Ascending aorta (tissue), 2 donors: ENCODE measurements at places on chromosomes 12 and 14.

GRCh38 chr14:25488961-25489360 is 439.0 kb upstream of the STXBP6 start:
- DNase-seq = no peak

DNA sequence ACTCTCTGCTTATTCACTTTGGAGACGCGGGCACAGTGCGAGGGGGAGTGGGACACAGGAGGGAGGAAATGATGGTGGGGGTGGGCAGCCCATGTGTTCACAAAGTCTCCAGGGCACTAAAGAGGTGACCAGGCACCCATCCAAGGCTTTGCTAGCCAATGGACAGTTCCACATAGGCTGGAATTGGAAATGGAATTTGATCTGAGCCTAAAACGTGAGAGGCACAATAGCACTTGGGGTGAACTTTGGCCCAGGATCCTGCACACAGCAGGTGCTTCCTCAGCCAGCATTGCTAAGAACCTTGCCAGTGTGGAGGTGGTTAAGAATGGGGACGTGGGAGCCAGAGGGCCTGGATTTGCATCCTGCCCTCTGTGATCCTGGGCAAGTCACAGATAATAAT is 193.8 kb downstream of the CHST11 start:
- DNase-seq = no peak

GRCh38 chr14:90400904-90401561 is 4.2 kb downstream of the CALM1 start:
- no peak for DNase-seq

GRCh38 chr12:57744194-57744776 is 554 bp upstream of the TSPAN31 start:
- DNase-seq = peak; percentile 42

DNA sequence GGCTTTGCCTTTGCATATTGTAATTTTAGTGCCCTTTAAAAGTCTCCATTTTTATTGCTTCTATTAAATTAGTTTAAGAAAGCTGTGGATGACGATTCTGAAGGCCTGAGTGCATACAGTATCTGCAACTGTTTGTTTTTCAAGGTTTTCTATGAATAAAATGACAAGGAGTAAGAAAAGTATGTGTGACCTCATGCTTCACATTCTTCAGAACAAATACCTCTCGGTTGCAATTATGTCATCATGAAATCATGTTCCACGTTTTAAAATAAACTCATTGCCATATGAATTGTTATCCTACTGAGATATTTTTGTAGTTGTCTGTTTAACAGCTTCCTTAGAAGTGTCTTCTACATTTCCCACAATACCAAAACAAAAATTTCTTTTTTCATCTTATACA is 374.6 kb downstream of the MDGA2 start:
- no peak for DNase-seq

- no peak for DNase-seq
These were observed 2.3 kb downstream of the MEG3 start for GRCh38 chr14:100828031-100828769.

DNA sequence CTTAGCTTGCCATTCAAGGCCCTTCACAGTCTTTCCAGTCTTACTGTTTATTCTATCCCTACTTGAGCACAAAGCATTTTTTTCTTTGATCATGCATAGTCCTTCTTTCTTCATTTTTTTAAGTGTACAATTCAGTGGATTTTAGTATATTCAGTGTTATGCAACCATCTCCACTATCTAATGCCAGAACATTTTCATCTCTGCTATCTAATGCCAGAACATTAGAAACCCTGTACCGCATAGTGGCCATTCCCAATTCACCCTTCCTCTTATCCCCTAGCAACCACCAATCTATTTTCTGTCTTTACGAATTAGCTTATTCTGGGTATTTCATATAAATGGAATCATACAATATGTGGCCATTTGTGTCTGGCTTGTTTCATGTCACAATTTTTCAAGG is 13.4 kb downstream of the LPCAT3 start:
- DNase-seq = no peak

- DNase-seq = no peak
These were observed 645.1 kb downstream of the SLC16A7 start for GRCh38 chr12:60240891-60241290.

DNA sequence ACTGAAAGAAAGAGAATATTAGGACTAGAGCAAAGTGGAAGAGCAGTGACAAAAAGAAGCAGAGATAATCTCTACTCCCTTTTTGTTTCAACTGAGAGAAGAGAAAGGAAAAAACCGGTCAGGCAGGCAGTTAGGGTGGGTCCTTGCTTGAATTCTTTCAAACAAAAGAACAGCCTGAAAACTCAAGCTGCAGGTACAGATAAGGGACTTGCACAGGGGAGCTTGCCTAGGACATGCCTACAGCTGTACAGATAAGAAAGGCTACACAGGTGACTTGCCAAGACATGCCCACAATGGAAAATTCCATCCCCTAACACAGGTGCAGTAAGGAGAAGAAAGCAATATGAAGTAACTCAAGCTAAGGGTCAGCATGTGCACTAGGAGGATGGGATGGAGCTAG is 532.2 kb upstream of the MIS18BP1 start:
- no peak for DNase-seq

DNA sequence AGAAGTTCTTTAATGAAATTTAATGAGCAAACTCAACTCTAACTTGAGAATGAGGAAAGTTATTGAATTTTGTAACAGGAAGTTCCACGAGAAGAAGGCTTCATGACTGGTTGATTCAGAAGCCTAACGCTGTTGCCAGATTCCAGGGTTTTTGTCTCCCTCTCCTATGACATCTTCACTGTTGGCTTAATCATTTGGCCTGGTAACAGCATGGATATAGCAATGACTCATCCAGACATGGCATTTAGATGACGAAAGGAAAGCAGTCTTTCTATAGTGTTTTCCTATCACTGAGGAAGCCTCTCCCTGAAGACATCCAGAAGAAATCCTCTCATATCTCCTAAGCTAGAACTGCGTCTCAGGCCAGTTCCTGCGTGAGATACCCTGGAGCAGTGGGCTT is 9.4 kb upstream of the KCNA1 start:
- DNase-seq = no peak

GRCh38 chr14:54446161-54446693 is 5.1 kb upstream of the CNIH1 start:
- DNase-seq = no peak

GRCh38 chr12:93408813-93409212 is 31.1 kb downstream of the NUDT4 start:
- no peak for DNase-seq

DNA sequence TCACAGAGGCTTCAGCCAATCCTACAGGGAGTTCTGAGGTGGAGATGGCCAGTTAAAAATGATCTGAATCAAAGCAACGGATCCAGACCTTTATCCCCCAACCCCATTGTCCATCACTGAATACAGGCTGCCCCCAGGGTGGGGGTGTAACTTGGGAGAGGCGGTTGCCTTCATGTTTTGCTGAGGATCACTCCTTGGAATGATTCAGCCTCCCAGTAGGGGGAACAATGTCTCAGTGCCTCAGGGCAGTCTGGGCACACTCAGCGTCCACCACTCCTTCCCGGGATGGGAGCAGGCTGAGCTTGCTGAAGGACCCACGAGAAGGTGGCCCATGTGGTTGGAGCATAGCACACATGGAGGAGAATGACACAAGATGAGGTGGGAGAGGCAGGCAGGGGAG is 60.2 kb downstream of the RFX4 start:
- DNase-seq = no peak

DNA sequence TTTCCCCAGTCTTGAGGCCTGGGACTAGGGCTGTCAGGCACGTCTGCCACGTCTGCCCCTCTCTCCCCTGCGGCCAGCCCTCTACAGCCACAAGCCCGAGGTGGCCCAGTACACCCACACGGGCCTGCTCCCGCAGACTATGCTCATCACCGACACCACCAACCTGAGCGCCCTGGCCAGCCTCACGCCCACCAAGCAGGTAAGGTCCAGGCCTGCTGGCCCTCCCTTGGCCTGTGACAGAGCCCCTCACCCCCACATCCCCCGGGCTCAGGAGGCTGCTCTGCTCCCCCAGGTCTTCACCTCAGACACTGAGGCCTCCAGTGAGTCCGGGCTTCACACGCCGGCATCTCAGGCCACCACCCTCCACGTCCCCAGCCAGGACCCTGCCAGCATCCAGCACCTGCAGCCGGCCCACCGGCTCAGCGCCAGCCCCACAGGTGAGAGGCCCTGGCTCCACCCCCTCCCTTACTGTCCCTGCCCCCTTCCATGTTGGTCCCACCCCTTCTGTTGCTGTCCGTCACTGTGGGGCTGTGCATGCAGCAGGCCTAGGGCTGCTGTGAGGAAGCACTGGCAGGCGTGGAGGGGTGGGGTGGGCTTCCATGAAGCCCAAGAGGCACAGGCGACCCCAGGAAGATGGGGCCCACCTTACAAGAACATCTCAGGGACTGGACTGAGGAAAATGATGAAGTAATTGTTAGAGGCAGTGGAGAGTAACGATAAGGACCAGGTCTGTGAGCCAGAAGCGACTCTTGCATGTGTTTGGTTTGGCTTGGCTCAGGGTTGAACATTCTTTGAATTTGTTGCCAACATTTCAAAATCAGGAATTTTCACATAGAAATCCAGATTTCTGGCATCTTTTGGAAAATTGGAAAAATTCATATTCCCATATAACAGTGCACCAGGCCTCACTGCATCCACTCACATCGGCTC is 16.8 kb downstream of the C12orf43 start:
- DNase-seq = no peak

DNA sequence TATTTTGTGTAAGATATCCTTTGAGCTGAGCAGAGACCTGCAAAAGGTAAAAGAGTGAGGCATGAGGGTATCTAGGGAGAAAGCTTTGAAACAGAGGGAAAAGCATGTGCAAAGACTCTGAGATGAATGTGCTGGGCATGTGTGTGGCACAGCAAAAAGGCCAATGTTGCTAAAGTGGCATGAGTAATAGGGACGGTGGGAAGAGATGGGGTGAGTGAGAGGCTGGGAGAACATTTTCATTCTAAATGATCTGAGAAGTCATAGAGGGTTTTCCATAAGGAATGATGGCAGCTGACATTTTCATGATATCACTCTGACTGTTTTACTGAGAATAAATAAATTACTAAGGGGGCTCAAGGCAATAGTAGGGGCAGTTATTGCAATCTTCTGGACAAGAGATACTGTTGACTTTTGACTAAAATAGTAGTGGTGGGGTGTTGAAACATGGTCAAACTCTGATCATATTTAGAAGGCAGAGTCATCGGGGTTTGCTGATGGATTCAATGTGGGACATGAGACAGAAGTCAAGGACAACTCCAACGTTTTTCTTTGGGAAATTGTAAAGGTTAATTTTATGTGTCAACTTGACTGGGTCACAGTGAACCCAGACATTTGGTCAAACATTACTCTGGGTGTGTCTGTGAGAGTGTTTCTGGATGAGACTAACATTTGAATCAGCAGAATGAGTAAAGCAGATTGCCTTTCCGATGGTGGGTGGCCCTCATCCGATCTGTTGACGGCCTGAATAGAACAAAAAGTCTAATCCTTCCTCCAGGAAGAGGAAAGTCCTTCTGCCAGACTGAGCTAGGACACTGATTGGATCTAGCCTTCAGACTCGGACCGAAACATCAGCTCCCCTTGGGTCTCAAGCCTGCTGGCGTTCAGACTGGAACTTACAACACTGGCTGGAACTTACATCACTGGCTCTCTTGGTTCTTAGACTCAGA is 193.9 kb upstream of the PLXNC1 start:
- peak; percentile 75 for DNase-seq

GRCh38 chr14:22890416-22890815 is 7.4 kb downstream of the REM2 start:
- DNase-seq = no peak

DNA sequence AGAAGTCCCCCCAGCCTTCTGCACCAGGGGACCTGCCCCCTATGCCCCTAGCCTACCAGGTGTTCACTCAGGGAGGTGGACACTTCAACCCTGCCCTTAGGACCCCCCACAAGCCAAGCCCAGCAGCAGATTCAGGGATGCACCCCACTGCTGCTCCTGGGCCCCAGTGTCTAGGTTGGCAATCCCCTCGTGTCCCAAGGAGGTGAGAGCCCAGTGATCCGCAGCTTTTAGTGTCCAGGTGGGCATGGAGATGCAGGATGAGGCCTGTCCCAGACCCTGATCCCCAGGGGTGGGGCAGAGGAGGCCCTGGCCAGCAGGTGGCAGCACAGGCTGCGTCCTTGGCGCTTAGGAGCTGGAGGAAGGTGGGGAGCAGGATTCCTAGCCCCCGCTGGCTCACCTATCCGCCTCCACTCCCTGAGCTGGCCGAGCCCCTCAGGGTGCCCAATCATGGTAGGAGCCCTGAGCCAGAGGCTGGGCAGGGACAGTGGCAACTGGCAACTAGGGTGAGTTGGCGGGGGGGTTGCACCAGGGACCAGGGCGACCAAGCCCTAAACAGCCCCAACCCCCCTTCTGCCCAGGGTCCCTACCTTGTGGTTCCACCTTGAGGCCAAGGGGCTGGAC is 4.1 kb downstream of the CKB start:
- no peak for DNase-seq

GRCh38 chr12:51994959-51995358 is 11.8 kb upstream of the TAMALIN start:
- no peak for DNase-seq

GRCh38 chr14:51735851-51736250 is 84.1 kb downstream of the FRMD6 start:
- no peak for DNase-seq

- no peak for DNase-seq
These were observed 36.0 kb downstream of the CACNA2D4 start for GRCh38 chr12:1882405-1882804.

DNA sequence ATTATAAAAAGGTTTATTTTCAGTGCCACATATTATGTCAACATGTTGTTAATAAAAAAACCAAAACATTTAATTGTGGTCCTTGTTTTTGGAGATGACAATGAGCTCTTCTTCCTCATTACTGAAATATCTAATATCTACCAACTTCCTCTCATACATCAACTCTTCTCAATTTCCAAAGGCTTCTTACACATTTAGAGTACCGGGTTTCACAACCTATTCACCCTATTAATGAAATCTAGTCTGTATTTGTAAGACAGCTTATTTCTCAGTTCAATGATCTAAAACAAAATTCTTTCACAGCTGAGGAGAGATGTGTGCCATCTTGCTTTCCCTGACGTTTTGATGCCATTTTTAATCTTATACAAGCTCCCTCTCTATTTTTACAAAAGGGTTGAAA is 14.5 kb downstream of the NRDE2 start:
- DNase-seq = no peak

- DNase-seq = no peak
These were observed 14.3 kb upstream of the MCRS1 start for GRCh38 chr12:49582201-49582600.

DNA sequence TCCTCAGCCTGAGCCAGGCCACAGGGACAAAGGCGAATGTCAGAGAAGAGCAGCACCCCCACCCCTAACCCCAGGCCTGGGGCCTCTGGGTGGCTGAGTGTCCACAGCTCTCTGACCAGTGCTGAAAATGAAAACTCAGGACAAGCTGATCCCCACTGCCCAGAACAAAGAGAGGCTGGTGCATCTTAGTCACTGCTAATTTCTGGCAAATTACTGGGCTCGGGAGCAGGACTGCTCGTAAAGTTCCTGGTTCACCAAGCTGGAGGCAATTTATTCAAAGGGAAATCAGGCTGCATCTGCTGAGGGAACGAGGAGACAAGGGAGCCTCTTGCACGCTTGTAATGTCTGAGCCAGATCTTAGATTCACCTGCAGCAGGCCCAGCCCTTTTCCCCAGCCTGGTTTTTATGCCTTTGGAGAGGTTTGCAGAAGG is 43.2 kb downstream of the CALM1 start:
- DNase-seq = no peak
